ENCODE measurements at places on chromosomes 12 and 14.

DNA sequence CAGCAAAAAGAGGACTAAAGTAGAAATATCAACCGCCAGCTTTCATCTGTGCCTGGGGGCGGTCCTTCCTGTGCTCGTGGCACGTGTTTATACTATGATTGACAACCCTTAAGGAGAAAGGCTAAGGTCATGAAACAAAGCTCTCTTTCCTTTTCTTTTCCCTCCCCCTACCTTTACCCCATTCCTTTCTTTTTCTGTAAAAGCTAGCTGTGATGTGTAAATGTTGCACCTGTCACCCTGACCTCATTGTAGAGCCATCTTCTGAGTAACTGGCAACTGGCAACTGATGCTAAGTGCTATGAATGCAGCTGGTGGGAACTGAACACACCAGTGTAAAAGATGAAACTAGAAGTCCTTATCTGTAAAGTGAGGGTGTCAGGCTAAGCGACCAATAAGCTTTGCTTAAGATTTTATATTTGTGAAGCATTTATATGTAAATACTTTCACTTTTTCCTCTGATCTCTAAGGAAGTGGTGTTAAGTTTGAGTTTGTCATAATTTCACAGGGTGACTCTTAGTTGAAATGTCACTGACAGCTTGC, 102.8 kb upstream of the BCAT1 start:
- DNase-seq, result no peak

DNA sequence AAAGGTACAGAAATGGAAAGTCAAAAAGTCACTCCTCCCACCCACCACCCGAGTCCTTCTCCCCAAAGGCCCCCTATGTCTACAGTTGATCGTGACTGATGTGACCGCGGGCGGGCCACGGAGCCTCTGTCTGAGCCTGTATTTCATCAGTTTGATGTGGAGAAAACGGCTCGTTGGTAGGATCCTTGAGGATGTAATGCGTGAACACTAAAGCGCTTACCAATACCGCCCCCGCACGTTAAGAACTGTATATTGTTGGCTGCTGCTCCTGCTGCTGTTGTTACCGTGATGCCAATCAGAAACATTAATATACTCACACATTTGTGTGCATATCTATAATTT, 24.6 kb upstream of the UBC start:
- peak; percentile 88 for DNase-seq

DNA sequence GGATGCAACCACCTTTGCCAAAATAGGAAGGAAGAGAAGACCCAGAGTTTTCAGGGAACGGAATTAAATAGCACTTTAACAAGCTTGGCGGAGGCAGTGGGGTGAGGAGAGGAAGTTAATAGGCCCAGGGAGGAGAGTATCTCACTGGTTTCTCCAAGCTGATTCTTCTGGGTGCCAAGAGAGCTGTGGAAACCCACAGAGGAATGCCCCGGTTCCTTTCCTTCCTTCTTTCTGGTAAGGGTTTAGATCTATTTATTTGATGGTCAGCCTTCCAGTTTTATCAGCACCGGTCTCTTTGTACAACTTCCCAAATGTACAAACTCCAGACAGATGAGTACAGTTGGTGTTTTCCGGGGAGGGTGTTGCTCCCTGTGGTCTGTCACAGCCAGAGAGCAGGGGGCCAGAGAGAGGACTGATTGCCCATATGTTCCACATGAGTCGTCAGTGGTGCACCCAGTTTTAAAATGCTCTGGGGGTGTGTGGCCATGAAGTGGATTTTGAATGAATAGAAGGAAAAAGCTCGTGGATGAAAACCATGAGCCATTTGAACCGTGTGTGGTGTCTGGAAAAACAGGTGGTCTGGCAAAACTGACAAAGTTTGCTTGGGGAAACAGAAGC, 26.6 kb downstream of the PRKCH start:
- no peak for DNase-seq

DNA sequence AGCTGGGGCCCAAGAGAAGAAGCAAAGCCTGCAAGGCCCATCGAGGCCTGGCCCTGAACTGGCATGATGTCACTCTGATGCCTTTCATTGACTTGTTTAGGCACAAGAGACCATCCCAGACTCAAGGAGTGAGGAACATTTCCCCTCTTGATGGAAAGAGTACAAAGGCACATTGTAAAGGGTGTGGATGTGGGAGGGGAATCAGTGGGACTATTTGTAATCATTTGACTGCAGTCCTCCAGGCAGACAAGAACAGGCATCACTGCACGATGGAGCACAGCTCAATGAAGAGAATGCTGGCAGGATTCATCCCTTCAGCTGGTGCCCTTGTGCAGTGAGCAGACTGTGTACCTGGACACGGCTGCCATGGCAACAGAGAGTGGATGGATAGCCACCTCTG, 87.9 kb downstream of the LGMN start:
- DNase-seq, result no peak

DNA sequence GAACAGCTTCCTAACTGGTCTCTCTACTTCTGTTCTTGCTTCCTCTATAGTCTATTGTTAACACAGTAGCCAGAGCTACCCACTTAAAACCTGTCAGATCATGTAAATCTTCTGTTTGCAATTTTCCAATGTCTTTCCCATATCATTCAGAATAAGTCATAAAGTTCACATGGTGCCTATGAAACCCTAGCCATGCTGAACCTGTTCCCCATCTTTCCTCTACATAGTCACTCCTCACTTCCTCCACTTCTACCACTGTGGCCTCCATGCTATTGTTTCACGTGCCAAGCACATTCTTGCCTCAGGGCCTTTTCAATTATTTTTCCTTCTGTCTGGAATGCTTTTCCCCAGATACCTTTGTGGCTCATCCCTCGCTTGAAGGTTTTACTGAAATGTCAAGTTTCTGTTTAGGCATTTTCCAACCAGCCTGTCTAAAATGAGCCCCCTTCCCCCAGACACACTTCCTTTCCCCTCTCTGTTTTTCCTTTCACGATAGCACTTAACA, 132.1 kb downstream of the DYRK2 start:
- DNase-seq, result no peak

DNA sequence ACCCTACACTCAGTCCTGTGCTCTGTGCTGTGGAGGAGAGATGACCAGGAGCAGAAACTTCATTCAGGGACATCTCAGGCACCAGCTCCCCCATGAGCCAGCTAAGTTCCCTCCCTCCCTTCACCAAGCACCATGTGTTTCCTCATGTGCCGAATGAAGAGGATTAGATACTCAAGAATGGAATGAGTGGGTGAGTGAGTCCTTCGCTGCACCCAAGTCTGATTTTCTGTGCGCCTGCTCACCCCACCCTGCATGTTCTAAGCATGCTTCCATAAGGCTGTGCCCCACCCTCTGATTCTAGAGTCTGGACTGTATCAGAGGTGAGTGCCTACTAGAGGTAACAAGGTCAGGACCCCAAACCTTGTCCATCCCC, 12.1 kb downstream of the SERPINA5 start:
- no peak for DNase-seq

- DNase-seq, result peak; percentile 53
These were observed 75.7 kb downstream of the MYRFL start for GRCh38 chr12:69900720-69901131.

GRCh38 chr12:11023387-11023786, 967 bp upstream of the TAS2R19 start:
- DNase-seq, result no peak

DNA sequence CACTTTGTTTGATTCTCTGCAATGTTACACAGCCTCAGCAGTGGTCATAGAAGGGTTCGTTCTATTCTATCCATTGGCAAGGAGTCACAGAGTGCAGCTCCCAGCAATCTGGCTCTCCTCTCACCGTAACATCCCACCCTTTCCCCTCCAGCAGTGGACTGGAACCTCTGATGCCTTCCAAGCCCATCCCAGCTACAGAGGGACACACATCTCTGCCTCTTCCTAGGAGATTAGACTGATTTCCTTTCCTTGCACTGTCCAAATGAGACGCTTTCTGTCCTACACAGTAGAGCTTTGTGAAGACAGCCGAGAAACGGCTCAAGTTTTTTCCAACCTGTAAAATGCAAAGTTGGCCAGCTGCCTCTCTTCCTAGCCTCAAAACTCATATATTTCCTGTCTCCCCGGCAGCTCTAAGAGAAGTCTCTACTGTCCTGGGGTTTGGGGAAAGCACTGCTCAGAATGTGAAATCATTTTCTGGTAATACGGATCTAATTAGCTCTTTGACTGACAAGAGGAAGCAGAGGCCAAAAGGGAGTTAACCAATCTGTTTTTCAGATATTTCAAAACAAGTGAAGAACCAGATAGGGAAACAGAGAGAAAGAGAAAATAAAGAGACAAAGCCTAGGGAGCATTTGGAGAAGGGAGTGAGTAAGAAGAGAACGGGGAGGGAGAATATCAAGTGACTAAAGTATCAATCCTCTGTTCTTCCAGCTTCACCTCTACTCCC, 516 bp downstream of the NINJ2 start:
- no peak for DNase-seq

DNA sequence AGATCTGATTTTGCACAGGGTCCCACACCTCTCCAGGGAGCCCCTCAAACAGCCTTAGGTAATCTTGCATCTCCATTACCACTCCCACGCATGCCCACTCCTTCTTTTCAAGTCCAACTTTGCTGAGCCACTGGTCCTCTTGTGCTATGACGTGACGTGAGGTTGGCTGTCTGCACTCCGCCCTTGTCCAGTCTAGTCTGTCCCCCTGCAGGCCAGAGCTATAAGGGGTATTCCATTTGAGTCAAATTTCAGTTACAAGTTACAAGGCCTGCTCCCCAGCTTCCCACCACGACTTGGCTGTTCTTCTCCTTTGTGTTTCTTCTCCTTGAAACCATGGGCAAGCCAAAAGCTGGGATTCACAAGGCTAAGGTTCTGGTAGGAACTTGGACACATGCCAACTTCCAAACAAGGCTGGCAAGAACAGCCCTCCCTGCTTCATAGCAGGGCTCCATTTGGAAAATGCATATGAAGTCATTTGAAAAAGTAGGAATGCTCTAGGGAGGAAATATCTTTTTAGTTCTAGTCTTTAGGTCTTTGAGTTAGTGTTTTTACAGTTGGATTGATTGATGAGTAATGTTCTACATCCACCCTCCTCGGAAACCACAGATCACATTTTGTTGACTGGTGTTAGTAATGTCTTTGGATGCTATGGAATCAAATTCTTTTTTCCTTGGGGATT, 49.1 kb downstream of the KCNA1 start:
- DNase-seq, result no peak

DNA sequence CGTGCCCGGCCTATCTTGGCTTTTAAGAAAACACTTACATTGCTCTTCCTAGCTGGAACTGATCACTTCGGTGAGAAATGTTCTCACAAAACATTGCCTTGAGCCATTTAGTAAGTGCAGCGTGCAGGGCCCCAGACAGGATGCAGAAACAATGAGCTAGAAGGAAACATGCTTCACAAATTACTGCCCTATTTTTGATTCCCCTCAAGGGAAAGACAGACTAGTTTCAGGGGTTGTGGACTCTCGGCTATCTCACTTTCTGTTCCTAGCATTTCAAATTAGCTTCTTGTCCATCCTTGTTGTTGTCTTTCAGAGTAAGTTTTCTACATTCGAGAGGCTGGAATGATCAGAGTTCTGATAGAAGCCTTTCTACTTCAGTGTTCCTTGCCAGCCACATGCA, 21.6 kb downstream of the TGFB3 start:
- no peak for DNase-seq

DNA sequence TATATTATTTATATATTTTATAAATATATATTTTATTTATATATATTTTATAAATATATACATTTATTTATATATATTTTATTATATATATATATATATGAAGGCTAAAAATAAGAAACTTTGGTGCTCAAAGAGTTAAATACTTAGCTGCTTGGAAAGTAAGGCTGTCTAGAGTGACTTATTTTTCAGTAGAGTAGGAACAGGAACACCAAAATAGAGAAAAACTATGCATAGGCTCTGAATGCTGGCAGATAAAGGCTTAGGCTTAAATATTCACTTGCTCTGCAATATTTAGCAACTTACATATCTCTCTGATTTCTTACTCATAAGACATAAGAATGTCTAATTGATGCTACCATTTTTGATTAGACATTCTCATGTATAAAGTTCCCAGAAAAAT, 991.2 kb downstream of the VRK1 start:
- no peak for DNase-seq

DNA sequence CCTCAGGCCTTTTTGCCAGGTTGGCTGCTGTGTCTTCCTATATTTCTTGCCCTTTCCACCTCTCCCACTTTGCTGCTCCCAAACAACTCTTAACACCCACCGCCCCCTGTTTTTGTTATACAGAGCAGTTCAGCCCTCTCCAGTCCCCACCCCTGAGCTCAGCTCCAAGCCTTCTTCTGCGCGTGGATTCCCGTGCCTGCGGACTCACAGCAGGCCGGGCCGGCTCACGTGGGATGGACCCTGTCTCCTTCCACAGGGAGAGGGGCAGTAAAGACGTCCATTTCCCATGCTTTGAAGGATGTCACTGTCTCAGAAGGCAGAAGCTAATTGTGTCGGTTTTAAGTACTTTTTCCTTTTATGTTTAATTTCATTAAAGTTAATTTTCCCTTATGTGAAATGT, 139.4 kb downstream of the CACNA1C start:
- DNase-seq, result no peak

GRCh38 chr12:127570793-127571360, 696.1 kb upstream of the TMEM132C start:
- peak; percentile 62 for DNase-seq

DNA sequence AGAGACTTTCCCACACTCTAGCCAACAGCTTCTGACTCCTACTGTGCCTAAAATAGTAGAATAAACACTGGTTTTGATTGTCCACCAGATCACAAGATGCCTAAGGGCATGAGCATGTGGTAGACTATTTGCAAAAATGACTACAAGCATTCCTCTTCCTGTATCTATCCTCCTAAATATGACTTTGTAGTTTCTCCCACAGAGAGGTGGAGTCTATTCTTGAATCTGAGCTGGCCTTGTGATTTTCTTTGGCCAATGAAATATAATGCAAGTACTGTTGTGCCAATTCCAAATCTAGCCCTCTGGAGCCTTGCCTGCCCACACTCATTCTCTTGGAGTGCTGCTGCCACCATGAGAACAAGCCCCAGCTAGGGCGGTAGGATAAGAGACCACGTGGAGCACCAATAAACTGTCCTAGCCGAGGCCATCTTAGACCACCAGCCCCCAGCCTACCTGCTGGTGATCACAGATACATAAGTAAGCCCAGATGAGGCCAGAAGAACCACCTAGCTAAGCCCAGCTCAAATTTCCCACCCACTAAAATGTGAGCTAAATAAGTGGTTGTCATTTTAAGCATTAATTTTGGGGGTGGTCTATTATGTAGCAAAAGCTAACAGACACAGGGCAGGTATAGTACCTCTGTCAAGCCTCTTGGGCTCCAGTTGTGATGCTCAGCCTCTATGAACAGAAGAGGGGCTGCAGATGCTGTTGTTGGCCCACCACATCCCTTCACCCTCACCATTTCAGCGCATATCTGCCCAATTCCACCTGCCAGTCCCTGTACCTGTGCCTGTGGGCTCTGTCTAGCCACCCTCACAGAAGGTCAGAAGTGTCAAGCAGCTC, 17.9 kb downstream of the ZFP36L1 start:
- peak; percentile 54 for DNase-seq

DNA sequence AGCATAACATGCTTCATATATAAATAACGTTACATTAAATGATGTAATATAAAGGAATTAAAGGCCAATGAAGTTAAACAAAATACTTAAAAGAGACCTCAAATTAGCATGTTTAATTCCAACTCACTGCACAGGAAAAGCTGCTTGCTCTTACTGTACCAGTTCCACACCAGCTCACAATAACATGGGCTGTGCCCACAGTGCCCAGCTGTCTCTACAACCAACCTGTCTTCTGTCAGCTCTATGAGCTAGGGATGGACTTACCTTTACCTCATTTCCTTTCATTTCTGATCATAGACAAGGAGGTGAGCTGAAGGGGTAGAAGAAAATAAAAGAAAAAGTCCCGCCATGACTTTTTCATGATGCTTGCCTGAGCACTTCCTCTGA, 64.8 kb downstream of the NKX2-1 start:
- no peak for DNase-seq
